ENCODE measurements at places on chromosomes 11 and 22.

- peak; percentile 73 for DNase-seq
- peaks cover 10% of the 10 kb centered on the region for H3K27me3 ChIP-seq
- peaks cover 15% of the 10 kb centered on the region for H3K4me1 ChIP-seq
- H3K4me3 ChIP-seq: no peak overlapping the region
- peak overlapping the region; percentile 53 for H3K27ac ChIP-seq
- peaks cover 13% of the 10 kb centered on the region for H3K36me3 ChIP-seq
Measured at GRCh38 chr22:50444663-50445062, 30.2 kb downstream of the SBF1 start.

- peaks cover 26% of the 10 kb centered on the region for H3K36me3 ChIP-seq
- peak overlapping the region; percentile 8 for H3K27ac ChIP-seq
- DNase-seq: peak; percentile 27
Measured at GRCh38 chr11:130145975-130146776, 13.4 kb upstream of the ST14 start.

DNA sequence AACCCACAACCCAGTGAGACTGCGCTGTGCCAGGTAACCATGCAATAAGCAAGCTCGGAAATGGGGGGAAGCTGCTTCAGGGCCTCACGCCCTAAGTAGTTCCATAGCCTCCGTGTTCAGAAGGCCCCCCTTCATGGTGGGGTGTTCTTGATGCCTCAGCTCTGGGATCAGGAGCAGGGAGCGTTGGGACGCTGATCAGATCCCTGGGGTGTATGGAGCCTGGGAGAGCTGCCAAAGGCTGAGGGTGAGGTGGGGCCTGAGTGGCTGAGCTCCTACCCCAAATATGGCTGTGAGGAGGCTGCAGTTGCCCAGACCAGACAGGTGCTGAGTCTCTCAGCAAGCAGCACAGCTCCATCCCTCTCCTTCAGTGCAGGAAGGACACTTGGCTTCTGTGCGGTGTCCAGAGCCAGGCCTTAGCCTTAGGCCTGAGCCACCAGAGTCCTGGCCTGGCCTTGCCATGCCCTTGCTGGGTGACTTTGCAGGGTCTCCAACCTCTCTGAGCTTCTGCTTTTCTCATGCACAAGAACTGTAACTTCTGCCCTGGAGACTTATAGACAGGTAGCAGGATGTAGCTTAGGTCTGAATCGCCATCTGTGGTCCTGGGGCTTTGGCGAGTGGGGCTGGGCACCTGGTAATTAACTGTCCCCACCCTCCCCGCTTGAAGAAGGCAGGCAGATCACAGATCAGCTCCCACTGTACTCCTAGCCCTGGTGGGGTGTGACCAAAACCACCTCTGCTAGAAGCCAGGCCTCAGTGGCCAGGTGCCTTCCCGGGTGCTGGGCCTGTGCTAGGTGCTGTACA is 5.3 kb downstream of the MMP11 start:
- H3K27ac ChIP-seq: no peak overlapping the region
- H3K4me3 ChIP-seq: no peak overlapping the region
- H3K4me1 ChIP-seq: peaks cover 33% of the 10 kb centered on the region
- DNase-seq: no peak

- H3K27ac ChIP-seq: no peak overlapping the region
- no peak for DNase-seq
- no peaks in the 10 kb centered on the region for H3K27me3 ChIP-seq
- no peaks in the 10 kb centered on the region for H3K4me1 ChIP-seq
- H3K4me3 ChIP-seq: no peak overlapping the region
Measured at GRCh38 chr11:20990447-20990846, 321.1 kb downstream of the NELL1 start.

DNA sequence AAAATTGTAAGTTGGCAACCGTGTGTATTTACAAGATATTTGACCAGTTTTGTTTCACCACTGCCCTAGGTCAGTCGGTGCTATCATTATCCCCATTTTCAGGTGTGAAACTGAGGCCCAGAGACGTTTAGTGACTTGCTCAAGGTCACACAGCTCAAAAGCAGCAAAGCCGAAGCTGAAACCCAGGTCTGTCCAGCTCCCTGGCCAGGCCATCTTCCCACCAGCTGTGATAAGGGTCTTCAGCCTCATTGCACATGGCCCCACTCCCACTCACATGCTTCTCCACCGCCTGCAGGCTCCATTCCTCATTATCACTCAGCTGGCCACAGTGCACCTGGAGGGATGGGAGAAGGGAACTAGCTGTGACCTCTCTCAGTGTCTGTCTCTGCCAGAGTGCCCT is 83.2 kb downstream of the PDE2A start:
- peaks cover 67% of the 10 kb centered on the region for H3K27me3 ChIP-seq
- no peak overlapping the region for H3K27ac ChIP-seq
- DNase-seq: no peak
- H3K4me1 ChIP-seq: no peaks in the 10 kb centered on the region
